ENCODE measurements at places on chromosomes 5 and 9. TPM values are rescaled to one million over a fixed set of nuclear protein-coding genes. Genes with fewer than 3 reads are reported as not detected.

DNA sequence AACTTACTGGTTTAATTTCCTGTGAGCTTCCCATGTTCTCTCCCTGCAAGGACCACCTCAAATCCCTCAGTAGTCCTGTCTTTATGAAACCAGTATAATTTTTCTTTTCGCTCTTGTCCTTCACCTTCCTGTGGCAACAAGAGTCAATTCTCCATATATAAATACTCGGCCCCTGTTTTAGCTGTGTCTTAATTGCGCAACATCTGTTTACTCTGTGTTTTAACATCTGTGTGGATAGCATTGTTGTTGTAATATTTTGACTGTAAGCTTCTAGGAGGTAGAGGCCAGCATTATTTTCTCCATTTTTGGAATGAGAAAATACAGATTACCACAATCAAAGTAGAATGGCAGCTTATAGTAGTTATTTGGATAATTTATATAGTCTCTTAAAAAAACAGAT lies 30.2 kb upstream of the CDKN2B start:
- DNase-seq = no peak

GRCh38 chr9:18910435-18910834 lies 122.6 kb downstream of the SAXO1 start:
- no peak for DNase-seq

GRCh38 chr5:154267516-154267915 lies 77.0 kb downstream of the GALNT10 start:
- DNase-seq = peak; percentile 57

DNA sequence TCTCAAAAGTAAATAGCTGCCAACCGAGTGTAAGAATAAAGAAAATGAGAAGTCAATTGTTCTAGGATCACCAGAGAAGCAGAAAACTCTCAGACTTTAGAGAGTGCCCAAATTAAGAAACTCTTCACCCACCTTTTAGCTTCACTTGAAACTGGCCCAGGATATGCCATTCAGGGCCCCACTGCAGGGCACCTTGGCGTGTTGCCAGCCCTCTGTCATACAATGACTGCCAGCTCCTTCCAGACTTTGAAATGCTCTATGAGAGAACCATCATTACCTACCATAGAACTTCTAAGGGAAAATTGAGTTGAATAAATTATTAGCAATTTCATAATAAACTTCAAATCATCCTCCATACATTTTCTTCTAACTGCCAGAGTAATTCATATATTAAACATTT lies 240.5 kb downstream of the CETN3 start:
- no peak for DNase-seq

DNA sequence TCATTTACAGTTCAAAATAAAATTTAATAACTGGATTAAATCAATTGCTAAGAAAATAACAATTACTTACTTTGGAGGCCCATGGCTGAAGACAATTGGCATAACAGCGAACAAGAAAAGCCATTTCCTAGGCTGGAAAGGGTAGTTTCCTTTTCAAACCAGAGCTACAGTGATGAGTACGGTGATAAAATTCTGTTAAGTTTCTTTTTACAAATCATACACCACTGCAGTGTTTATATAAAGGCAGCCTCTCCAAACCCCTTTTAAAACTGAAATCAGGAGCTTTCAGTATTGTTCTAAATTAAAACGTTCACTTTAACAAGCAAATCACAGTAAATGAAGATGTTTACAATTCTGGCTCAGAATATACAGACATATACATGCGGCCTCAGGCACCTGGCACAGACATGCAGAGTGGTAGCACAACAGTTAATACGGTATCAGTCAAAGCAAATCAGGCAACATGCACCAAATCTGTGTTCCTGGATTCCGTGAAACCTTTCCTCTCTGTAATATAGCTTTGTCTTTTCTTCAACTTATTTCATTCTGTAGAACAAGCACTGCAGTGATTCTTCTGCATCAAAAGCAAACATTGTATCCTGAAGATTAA lies 102.9 kb downstream of the RAPGEF6 start:
- DNase-seq = no peak

DNA sequence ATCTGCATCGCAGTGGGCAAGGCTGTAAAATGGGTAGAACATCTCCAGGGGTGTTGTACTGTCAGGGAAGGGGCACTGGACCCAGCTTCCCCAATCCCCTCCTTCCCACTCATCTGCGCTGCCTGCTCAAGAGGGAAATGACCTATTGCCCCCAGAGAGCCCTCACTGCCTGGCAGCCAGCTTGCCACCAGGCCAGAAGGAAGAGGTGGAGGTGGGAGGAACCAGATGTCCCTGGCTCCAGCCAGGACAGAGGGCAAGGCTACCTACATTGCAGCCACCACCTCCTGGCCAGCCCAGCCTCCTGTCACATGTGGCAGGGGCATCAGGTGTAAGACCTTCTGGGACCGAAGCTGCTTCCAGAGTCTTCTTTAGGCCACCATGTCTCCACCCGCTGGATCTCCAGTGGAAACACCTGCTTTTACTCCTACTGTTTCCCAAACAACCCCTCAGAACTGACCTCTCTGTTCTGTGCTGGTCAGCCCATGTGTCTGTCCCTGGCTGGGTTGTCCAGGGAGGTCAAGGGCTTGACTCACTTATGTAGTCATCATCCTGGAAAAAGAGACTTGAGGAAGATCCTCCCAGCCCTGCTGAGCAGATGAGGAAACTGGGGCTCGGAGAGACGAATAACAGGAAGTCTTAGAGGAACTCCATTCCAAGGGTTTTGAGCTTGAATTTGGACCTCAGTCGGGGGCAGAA lies 42.3 kb downstream of the JADE2 start:
- DNase-seq = no peak

GRCh38 chr5:159764283-159765134 lies 151.8 kb upstream of the ADRA1B start:
- DNase-seq = peak; percentile 33

- DNase-seq = peak; percentile 23
Observed at GRCh38 chr9:78606001-78606379, 309.1 kb downstream of the PSAT1 start.

DNA sequence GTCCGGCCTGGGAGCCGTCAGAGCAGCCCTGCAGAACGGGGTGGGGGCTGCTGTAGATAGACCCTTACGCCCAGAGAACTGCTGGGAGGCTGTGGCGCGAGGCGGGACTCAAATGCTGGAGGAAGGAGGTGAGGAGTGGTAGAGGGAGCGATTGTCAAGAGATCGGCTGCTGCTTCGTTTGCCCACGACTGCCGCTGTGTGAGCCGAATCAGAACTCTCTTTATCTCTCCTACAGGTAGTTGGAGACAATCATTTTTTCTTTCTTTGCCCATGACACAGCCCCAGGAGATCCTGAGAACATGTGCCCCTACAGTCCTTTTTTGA lies 456 bp downstream of the ZNF79 start:
- DNase-seq = no peak

DNA sequence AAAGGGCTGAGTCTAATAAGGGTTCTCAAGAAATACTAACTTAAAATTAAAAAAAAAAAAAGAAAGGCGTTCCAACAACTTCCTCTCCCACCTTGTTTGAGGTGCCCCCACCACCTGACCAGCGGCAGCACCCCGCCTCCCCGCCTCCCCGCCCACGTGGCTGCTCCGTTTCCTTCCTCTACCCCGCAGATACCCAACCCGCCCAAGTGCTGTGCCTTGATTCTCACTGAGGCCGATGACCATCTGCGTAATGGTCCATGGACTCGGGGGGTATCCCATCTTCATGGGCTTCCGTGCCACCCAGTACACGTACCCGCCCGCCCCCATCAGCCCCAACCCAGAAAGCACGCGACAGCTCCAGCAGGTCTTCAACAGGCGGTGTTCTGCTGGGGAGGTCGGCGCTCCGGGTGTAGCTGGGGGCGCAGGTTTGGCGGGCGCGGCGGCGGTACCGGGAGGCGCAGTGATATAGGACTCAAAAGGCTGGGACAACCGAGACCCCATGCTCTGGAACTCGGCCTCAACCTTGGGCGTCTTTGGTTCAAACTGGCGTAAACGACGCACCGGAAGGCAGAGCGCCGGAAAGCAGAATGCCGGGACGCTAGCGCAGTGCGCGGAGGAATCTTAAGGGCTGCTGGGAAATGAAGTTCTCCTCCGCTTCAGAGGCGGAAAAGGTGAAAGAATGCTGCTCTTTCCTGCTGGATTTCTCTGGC lies at the start of gene DMAC1:
DMAC1 (minus strand) TSS at position 545 of the 710 bp plus-strand sequence; CDS start at position 501, 44 bp downstream.
- peak; percentile 73 for DNase-seq

DNA sequence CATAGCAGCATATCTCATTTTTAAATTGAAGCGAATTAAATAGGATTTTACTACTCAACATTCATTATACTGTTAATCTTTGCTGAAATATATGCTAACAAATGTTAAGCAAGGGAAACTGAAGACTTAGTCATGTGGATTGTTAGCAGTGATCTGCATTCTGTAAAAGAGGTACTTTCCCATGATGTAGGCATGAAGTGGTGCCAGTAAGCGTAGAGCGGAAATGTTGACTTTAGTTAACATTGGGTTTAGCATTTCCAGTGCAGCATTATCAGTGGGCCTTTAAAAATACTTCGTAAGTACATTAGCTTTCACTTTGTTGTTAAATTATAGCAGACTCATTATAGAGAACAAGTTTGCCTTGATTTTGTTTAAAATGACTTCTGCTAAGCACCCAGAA lies 130.3 kb downstream of the CDC42SE2 start:
- peak; percentile 75 for DNase-seq

DNA sequence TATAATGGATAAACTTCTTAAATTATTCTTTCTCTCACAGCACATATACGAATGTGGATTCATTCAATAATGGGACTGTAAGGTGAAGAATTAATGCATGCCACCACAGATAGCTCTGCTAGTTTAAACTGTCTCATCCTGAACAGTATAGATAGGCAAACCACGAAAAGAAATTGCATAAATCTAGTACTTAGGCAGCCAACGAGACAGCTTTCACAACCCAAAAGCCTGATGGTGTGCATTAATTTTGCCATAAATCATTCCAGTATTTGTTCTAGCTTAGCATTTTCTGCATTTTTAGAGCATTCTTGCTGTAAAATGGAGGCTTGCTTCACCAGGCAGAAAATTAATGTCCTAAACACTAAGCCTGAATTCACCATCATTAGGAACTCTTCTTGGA lies 834.2 kb upstream of the DMAC1 start:
- no peak for DNase-seq

- no peak for DNase-seq
Observed at GRCh38 chr5:176830995-176831423, 20.6 kb downstream of the UNC5A start.

GRCh38 chr5:18881615-18882014 lies 1106.4 kb downstream of the CDH18 start:
- no peak for DNase-seq

GRCh38 chr5:116575326-116576052 lies 866 bp upstream of the SEMA6A start:
- no peak for DNase-seq

DNA sequence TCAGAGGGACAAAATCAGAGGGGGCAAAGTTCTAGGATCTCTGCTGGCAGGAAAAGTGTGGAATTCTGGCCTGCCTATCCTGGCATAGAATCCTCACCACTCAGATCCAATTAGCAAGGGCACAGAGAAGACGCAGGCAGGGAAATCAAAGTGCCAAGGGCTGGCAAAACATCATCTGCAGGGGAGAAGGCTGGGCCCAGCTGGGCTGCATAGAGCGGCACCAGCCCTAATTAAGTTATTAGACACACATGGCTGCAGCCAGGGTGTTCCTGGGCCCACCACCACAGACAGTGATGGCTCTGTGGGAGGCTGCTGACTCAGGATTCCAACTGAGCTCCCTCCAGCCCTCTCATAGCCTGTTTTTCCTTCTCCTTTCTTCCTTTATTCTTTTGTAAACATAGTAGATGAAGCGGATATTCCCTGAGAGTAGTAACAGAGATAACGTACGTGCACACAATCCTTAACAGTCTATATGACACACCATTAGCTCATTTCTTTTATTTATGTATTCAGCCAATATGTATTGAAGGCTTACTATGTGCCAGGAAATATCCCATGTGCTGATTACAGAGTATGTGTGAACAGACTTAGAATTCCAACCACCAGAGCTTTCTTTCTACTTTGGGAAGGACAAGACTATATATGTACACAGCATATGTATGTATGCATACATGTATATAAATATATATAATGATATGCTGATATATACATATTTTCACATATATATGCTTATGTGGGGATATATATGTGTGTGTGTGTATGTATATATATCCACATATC lies 236.1 kb downstream of the ASTN2 start:
- DNase-seq = no peak

- no peak for DNase-seq
Observed at GRCh38 chr5:42217791-42218190, 205.4 kb upstream of the GHR start.

GRCh38 chr5:32443145-32443540 lies 1.4 kb downstream of the ZFR start:
- DNase-seq = no peak

GRCh38 chr5:108143581-108143980 lies 238.3 kb downstream of the FBXL17 start:
- DNase-seq = no peak

- no peak for DNase-seq
Observed at GRCh38 chr5:149108651-149109280, 32.5 kb upstream of the ABLIM3 start.

DNA sequence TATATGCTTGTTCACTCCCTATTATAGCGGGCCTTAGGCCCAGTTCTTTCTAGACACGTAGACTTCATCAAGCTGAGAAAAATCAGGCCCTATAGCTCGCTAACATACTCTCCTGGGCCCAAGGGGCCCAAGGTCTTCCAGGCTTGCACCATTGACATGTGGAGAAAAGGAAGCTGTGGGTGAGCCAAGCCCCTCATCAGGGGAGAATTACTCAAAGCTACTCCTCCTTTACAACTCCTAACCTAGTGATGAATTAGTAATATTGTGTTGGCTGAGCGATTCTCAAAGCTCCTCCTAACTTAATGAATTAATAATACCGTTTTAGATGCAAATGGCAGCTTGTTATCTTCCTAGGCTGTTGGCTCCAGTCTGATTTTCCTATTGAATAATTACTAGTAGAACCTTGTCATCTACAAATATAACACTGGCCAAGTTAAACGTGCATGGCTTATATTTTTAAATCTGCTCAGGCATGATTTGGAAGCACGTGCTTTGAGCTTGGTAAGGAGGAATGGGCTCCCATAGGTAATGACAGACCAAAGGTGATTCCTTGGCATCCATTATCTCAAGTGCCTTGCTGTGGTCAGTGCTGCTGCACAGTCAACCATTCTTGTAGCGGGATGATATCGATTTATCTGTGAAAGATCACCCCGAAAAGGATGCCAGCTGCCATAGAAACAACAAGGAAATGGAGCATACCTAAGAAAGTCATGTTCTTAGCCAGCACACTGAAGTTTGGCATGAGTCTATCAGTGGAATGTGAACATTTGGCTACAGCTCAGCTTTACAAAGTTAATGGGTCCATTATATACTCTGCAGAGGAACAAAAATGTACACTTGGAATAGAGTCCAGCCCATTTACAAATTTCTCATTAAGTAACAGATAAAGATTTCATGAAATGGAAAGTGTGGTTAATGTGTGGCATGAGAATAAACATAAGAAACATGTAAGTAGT lies 23.8 kb downstream of the LVRN start:
- no peak for DNase-seq

ABCA1 gene
- 25.4 TPM for total RNA-seq

PTGES gene
- total RNA-seq = 44.9 TPM

SPATA6L gene
- total RNA-seq = 0.20 TPM

FOXD4 gene
- total RNA-seq = not detected

KIAA0825 gene
- total RNA-seq = 0.07 TPM

ALDH1A1 gene
- total RNA-seq = 936 TPM

RELL2 gene
- 2.7 TPM for total RNA-seq

FBXL7 gene
- total RNA-seq = 0.12 TPM

Data from Caki2 (cell line).